NCI-H1694 treated with DMSO at 0.1 percent for 48 hours (cell line): ENCODE measurements at places on chromosomes 16 and 17.

DNA sequence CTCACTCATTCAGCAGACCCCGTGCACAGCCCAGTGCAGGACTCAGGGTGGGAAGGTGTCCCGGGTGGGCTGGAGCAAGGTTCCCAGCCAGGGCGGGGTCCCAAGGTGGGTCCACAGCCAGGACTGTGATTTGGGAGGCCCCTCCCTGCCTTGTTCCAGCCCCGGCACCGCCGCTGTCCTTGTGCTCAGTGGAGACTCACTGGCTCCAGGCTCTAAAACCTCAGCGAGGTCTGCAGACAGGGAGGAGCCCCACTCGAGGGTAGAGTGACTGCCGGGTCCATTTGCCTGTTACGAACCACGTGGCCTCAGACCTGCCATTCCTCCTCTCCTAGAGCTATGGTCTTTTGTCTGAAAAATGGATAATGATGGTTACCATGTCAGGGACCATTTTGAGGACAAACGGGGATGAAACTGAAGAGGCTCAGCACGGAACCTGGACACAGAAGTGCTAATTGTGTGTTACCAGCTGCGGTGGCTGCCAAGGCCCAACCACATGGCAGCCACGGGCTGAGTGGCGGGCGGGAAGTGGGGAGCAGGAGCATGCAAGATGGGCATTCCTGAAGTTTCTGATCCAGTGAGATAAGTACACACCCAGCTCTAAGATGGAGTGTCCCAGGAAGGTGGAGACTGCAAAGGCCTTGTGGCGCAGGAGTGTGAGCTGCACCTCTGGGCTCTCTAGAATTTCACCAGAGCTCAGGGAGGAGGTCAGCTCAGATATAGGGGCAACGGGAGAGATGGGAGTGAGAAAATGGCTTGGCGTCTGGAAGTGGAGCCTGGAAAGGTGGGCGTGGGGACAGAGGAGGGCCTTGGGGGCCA lies 317.6 kb downstream of the SEC14L1 start:
- DNase-seq = no peak

- DNase-seq = no peak
Observed at GRCh38 chr17:50165867-50166517, at the start of gene SGCA. Gene SGCA (plus strand): TSS chr17:50166005. CDS start chr17:50166041, 36 bp downstream.

DNA sequence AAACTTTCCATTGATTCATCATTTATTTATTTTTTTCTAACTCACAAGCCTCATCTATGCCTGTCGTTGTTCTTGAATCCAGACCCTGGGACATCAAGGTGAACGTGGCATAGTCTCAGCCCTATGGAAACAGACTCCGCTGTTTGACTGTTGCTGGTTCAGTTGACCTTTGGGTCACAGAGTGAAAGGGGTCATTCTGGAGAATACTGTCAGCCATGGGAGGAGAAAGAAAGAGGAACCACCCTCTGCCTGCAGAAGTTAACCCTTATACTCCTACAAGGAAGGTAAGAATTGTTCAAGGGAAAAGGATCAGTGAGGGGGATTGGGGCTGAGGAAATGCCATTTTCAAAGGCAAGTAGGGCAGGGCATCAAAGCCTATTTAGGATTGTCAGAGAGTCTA lies 387.6 kb upstream of the MAF start:
- no peak for DNase-seq

- DNase-seq = no peak
Observed at GRCh38 chr17:28958820-28959455, 7.6 kb upstream of the PHF12 start.

DNA sequence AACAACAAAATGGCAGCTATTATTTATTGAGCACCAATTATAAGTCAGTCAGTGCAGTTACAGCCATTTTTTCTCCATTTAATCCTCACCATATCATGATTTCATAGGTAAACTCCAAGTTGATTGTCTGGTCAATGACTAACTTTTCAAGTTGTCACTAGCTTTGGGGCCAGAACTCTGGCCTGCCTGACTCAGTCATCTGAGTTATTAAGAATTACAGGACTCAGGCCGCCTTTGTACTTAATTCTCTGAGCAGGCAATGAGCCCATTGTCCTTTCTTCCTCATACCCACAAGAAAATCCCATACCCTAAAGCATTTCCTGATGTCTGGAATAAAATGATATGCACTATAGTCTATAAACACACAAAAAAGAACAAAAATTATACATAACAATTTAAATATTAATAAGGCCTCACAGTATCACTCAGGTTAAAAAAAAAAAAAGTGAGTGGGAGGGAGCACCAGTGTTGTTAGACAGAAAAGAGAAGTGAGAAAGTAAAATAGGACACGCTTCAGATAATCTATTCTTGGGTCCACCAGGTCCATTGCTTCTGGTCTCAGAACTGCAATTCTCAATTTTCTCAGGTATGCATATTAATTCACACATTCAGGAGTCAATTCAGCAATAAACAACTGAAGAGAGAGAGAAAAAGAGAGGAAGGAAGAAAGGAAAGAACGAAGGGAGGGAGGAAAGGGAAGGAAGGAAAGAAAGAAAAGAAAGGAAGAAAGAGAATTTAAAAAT lies 70.2 kb downstream of the SPAG9 start:
- DNase-seq = no peak

DNA sequence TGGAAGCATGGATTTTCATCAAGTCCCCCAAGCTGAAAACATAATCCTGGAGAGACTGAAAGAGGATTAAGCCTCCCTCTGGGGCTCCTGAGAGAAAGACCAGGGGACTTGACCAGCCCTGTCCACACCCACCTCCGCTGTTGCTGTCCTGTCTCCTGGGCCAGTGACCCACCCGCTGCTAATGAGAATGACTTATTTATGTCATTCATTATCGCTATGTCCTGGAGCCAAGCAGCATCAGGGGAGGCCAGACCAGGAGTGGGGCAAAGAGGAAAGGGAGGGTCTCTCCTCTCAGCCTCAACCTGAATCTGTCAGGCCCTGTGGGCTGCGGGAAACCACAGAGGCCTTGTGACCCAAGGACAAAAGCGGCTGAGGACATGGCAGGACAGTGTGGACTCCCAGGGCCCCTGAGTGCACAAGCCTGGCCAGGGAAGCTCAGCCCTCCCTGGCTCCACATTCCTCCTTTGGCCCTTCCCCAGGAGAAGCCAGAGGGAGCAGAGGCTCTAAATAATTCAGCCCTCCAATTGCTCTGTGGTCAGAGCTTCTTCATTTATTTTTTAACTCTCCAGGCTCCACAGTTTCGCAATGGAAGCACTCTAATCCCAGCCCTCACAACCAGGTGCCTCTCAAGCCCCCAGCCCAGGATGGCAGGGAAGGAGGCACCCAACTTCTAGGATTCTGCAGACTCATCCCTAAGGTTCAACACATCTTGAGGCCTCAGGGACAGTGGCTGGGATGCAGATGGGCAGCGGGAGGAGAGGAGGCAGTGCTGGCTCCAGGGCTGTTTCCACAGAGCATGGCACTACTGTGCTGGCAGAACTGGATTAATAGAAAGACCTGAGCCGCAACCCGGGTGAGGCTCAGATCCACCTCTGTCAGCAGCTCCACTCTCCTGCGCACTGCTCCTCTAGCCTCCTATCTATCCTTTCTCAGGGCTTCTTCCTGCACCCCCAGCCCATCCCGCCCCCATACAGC lies 19.1 kb downstream of the CUEDC1 start:
- DNase-seq = no peak

DNA sequence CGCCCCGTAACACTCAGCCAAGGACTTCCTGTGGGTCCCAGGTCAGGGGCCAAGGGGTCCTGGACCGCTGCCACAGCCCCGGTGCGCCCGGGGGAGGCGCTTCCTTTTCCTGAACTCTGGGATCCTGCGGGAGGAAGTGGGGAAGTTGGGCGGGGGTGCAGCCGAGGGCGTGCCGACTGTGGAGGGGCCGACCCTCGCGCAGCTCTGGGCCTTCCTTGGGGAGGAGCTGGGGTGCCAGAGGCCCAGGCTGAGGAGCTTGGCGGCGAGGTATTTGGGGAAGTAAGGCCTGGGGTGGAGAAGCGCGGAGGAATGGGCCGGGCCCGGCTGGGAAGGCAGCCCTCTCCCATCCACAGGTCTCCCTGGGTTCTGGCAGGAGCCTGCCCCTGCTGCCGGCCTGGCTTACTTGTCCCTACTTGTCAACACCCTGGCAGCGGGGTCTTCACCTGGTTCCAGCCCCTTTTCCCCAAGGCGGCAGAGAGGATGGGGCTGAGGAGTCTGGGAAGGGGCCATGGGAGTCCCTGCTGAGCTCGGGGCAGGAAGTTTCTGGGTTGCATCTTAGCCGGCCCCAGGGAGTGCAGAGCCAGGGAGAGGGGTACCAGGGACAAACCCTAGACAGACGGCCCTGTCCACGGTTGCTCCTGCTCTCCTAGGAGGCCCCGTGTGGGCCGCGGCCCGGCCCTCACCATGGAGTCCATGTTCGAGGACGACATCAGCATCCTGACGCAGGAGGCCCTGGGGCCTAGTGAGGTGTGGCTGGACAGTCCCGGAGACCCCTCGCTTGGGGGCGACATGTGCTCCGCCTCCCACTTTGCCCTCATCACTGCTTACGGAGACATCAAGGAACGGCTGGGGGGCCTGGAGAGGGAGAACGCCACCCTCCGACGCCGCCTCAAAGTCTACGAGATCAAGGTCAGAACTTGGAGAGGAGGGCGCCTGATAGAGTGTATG lies 1.7 kb downstream of the TBKBP1 start:
- no peak for DNase-seq

DNA sequence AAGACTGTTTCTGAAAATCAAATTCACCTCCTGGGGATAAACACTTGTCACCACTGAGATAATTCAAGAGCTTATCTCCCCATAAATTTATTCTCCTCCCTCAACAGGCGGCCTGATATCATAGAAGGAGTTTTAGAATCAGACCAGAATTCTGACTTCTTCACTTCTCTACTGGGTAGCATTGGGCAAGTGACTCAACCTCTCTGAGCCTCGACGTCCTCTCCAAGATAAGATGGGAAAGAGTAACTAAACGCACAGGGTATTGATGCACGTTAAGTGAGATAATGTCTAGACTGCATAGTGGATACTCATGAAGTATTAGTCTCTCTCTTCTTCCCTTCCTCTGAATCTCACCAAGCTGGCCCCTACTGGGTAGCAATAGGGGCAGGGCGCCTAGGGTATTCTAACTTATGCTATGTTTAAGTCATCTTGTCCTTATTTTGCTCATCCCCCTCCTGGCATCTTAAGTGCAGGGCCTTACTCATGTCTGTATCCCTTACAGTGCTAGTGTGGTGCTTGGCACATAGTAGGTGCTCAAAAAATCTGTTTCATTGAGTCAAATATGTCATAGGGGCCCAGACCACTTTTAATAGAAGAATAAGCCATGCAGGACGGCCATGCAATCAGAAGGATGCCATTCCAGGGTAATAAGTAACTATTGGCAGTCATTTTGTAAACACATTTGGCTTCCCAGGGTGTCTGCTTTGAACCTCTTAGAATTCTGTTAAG lies 476.4 kb upstream of the CCL2 start:
- no peak for DNase-seq

DNA sequence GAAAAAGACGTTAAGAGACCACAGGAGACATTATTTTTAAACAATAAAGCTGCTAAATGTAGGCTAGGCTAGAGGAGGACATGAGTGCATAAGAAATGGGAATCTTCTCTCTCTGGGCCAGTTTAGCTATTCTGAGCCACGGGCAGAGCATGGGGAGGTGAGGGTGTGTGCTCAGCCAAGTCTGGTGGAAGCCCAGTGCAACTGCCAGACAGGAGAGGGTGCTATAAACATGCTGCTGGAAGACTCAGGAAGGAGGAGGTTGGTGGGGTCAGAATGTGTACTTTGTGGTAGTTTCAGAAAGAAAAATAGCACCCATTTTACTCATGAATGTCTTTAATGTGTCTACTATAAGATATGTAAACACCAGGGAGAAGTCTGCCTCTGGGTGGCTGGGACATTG lies 5.9 kb upstream of the SDK2 start:
- peak; percentile 24 for DNase-seq

DNA sequence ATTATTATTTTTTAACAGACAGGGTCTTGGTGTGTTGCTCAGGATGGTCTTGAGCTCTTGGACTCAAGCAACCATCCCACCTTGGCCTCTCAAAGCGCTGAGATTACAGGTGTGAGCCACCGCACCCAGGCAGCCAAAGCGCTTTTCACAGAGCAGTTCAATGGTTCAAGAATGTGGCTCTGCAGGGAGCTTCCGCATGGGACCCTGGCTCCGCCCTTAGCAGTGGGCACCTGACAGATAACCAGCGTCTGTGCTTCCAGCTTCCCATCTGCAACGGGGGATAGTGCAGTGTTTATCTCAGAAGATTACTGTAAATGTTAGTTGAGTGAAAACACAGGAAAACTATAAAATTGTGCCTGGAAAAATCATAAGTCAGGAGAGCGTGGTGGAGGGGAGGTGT lies 99.4 kb downstream of the KCNJ12 start:
- DNase-seq = no peak

DNA sequence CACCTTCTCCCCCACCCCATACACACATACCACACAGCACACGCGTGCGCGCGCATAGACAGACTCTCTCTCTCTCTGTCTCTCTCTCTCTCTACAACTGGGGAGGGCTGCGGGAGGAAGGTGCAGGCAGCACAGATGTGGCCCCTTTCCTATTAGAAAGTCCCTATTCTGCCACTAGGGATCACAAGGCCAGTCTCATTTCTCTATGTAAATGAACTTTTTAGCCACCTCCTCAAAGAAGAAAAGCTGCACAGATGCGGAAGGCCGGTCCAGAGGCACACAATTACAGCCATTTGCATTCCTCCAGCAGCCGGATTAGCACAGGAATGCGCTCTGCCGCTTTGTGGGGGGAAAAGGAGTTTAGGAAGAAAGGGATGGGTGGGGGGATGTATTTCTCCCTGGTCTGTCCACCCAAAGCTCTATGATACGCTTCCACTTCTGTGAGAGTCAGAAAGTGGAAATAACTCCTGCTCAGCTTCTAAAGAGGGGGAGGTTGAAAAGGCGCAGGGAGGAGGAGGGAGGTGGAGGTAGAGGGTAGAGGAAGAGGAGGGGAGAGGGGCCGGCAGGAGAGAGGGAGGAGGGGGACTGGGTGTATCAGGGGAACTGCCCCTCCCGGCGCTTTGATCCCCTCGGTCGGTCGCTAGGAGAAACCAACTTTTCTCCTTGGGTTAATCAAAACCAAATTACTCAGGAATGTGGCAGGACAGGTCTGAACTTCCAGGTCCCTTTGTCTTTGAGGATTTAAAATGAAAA lies 11.7 kb downstream of the ZFHX3 start:
- DNase-seq = no peak

- no peak for DNase-seq
Observed at GRCh38 chr17:14320098-14320497, 19.2 kb downstream of the HS3ST3B1 start.

GRCh38 chr16:67084345-67085028 lies 25.3 kb upstream of the PHAF1 start:
- DNase-seq = no peak

GRCh38 chr17:20774472-20775135 lies 195.1 kb downstream of the CDRT15L2 start:
- no peak for DNase-seq

GRCh38 chr17:54948380-54948779 lies 20.1 kb downstream of the COX11 start:
- DNase-seq = no peak

GRCh38 chr16:50801036-50801435 lies 59.1 kb downstream of the CYLD start:
- no peak for DNase-seq

- DNase-seq = no peak
Observed at GRCh38 chr17:77516902-77517301, 376.1 kb downstream of the SEC14L1 start.

GRCh38 chr17:64496348-64496785 lies 487 bp downstream of the POLG2 start:
- DNase-seq = no peak
